ENCODE measurements at places on chromosomes 12 and 14.

DNA sequence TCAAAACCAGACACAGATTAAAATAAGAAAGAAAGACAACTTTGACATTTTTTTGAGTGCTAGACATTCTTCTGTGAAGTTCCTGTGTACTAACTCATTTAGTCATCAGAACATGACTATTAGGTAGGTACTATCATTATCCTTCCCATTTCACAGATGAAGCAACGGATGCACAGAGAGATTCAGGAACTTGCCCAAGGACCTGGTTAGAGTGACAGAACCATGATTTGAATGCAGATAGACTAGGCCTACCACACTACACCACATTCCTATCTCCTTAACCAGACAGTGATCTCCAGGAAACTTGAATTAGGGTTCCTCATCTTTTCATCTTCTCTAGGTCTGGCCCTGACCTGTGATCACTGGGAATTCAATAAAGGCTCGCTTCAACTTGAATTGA is 54.4 kb upstream of the MED13L start:
- DNase-seq = no peak

GRCh38 chr12:25816637-25817036 is 141.8 kb upstream of the RASSF8 start:
- no peak for DNase-seq

- DNase-seq = no peak
Measured at GRCh38 chr12:113184098-113184899, 979 bp downstream of the DDX54 start.

- no peak for DNase-seq
Measured at GRCh38 chr12:22573181-22573580, 28.8 kb upstream of the C2CD5 start.

- DNase-seq = no peak
Measured at GRCh38 chr14:94805680-94806288, 35.9 kb upstream of the GSC start.

DNA sequence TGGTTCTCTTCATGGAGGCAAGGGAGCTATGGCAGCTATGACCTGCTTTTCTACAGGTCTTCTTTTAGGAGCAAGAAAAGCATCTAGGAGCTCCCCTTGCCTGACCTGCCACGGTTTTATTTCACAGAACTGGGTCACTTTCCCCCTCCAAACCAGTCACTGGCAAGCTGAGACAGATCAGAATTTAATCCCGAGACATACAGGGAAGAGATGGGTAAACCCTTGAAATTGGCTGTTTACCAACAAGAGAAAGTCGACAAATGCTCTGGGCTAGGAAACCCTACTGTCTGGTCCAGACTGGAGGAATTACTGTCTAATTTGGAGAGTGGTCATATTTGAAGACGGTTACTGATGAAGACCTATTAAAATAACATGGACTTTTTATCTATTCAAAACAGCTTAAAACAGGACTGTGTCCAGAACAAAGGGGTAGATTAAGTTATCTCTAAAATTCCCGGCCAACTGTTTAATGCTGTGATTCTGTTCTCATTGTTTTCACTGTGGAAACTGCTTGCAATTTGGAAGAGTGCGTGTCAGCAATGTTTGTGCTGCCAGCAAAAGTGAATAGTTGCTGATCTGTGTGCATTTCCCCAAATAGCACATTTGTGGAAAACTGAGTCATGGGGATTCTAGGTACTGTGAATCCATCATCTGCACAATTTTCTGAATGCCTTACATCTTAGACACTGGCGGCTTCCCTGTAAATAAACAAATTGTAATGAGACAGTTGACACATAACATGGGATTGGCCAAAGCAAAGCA is 73.4 kb upstream of the EEA1 start:
- no peak for DNase-seq

GRCh38 chr14:101603096-101603495 is 41.8 kb downstream of the DIO3 start:
- DNase-seq = no peak

DNA sequence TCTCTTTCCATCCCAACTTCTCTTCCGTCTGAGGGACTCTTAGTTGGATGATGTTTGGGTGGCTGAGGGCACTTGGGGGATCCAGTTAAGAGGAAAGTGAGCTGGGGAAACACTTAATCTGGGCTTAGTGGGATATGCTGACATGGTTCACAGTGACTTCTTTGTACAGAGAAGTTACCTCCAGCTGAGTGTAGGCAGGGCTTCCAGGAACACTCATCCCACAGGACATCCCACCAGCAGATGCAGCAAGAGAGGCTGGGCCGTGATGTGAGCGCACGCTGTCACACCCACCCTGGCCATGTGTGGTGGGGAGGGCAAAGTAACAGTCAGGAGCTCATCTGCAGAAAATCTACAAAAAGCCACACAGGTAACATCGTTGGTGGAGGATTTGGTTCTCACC is 832 bp upstream of the CACNA2D4 start:
- no peak for DNase-seq

GRCh38 chr14:59374048-59374447 is 91.1 kb downstream of the GPR135 start:
- no peak for DNase-seq

GRCh38 chr12:84698576-84699333 is 213.8 kb downstream of the SLC6A15 start:
- no peak for DNase-seq

- no peak for DNase-seq
Measured at GRCh38 chr12:118773956-118774723, 207.2 kb upstream of the SRRM4 start.

DNA sequence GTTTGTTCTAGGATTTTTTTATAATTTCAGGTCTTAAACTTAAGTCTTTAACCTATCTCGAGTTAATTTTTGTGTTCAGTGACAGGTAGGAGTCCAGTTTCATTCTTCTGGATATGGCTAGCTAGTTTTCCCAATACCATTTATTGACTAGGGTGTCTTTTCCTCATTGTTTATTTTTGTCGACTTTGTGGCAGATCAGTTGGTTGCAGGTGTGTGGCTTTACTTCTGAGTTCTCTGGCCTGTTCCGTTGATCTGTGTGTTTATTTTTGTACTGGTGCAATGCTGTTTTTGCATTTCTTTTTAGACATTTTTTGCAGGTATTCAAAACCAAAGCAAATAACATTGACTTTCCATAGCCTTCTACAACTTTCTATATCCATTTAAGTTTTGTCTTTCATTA is 121.7 kb downstream of the ETNK1 start:
- DNase-seq = no peak

GRCh38 chr14:56659378-56659777 is 79.8 kb downstream of the TMEM260 start:
- DNase-seq = no peak

DNA sequence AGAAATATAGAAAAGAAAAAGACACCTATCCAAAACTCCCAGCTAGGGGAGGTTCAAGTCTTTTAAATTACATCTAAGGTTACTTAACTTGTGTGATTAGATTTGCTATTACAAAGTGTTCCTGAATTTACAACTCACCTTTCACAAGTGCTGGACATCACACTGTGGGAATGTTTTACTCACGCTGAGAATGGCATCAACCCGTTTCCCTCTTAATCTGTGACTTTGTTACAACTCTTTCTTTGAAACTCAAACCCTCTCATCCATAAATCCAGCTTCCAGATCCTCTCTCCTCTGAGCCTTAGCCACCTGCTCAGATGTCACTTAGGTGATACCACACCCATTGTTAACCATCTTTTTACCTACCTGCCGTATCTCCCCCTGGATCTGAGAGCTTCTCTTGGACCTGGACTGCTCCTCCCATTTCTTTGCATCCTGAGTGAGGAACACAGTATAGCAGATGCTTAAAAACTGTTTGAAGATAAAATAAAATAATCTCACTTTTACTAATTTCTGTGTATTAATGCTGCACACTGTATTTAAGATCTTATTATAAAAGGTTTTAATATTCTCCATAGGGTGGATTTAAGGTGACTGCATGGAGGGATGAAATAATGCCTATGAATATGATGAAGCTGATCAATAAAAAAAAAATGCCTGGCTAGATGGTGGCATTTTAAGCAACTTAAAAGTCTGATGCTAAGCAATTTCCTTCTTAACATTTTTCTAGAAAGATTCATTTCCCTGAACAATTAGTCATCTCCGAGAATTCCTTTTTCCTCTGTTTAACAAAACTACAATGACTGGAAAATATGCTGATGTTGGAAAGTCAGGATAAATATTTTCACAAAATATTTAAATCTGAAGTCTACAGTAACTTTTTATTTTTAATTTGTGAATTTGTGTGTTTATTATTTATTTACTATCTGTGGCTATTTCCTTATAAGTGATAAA is 39.1 kb upstream of the NAP1L1 start:
- no peak for DNase-seq

DNA sequence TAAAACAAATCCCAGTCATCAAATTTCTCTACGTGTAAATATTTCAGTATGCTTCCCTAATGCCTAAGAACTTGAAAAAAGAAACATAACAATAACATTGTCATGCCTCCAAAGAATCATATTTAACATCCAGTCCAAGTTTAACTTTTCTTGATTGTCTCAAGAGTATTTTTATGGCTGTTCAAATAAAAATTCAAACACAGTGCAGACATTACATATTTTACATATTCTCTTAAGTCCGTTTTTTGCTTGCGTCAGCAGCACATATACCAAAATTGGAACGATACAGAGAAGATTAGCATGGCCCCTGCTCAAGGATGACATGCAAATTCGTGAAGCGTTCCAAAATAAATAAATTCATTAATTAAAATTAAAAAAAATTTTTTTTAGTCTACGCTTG is 23.3 kb upstream of the EEA1 start:
- DNase-seq = no peak

- DNase-seq = no peak
Measured at GRCh38 chr14:34507459-34507858, 32.0 kb downstream of the EAPP start.

DNA sequence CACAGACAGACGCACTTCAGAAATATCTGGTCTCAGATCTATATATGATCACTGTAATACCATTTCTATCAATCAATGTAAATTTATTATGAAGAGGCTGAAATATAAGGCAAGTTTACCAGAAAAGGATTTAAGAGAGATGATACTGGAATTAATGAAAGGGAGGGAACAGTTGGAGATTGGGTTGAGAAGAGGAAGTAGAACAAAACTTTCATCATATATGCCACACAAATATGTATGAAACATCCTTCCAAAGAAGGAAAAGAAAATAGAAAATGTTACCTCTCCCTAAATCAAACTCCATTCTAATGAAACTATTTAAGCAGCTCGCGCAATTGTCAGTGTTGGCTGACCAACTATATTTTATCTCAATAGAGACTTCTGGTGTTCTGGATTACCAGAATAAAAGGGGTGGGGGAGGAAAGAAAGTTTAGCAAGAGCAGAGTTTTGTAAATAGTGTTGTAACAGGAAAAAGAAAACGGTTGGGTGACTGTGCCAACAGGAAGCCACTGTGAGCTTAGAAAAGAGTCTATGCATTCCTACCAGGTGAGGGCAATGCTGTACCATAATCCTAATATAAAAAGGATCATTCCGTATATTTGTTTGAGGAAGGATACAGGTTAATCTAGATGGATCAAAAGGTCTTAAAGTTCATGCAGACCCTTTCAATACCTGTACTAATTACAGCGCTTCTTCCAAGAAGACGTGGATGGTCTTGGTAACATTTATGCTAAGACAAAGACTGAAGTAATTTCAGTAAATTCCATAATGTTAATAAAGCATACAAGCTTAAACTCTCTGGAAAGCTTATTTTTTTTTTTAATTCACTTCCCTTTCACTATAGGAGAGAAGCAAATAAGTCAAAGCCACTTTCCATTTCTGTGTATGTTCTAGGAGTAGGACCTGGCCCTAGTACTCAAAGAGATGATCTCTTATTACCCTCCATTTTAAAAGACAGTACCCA is 14.5 kb upstream of the LLPH start:
- DNase-seq = no peak

DNA sequence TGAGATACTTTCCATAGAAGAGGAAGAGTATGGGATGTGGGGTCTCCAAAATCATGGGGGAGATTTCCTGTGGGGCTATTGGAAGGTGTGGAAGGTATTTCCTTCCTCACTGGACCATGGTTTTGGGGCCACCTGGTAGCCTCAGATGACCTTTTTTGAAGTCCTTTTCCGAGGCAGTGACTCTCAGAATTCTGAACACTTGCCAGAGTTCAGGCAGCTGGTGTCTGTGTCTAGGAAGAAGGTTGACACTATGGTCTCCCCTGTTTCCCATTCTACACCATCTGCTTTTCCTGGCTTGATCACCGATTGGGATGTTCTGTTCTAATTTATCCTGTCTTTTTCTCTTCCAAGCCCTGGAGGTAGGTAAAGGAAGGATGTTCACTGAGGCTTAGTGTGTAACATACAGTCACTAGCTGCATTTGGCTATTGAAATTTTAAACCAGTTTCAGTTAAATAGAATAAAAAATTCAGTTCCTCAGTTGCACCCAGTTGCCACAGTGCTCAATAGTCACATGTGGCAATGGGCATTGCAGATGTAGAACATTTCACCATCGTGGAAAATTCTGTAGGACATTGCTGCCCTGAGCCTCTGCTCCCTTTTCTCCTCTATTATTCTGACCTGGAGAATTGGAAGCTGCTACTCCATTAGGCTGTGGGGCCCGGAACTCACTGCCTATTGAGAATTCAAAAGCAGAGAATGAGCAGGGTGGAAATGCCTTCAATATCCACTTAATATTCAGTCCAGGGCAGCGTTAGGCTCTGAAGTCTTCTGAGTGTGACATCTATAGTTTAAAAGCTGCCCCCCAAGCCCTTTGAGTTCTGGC is 11.0 kb upstream of the PLEKHG3 start:
- DNase-seq = no peak

DNA sequence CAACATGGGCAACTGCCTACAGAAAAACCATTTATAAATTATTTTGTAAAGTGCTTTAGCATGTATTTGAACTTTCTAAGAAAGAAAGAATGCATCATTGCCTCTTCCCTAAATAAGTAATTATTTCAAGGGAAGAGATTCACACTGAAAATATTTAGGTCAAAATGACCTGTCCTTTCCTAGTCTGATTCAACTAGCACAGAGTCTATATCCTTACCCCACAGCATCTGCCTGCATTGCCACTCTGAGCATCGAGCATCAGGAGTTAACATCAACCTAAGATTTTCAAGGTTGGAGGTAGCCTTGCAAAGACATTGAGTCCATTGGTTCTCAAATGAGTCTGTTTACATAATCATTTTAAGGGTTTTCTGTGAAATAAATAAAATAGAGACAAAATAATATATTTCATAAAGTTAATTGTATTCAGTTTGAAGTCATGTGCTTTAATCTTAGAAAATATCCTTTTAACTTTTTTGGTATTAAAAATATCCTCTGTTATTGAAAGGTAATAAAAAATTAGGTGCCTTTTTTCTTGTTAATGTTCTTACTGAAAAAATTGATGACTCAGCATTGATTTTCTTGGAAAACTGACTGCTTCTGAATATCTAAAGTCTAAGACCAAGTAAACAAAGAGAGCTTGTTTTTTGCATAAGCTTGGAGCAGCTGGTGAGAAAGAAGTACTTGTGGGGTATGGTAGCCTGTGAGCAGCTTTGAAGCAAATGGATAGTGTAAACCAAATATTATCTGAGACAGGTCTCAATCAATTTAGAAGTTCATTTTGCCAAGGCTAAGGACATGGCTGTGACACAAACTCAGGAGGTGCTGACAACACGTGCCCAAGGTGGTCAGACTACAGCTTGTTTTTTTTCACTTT is 269.0 kb upstream of the CLEC14A start:
- no peak for DNase-seq

GRCh38 chr14:105944632-105945610 is 418.5 kb downstream of the TMEM121 start:
- peak; percentile 90 for DNase-seq
